Stimulated activated CD4-positive, alpha-beta T cell treated with anti-CD3 and anti-CD28 coated beads, Interleukin-1b, Interleukin-23, amount 100 ng/mL, for 48 hours (primary cell): ENCODE measurements at places on chromosomes 2 and 18.

GRCh38 chr18:13726972-13727331 lies 479 bp downstream of the RNMT start:
- DNase-seq: peak; percentile 33

GRCh38 chr18:76697441-76697901 lies 124.9 kb upstream of the ZNF236 start:
- DNase-seq: no peak

DNA sequence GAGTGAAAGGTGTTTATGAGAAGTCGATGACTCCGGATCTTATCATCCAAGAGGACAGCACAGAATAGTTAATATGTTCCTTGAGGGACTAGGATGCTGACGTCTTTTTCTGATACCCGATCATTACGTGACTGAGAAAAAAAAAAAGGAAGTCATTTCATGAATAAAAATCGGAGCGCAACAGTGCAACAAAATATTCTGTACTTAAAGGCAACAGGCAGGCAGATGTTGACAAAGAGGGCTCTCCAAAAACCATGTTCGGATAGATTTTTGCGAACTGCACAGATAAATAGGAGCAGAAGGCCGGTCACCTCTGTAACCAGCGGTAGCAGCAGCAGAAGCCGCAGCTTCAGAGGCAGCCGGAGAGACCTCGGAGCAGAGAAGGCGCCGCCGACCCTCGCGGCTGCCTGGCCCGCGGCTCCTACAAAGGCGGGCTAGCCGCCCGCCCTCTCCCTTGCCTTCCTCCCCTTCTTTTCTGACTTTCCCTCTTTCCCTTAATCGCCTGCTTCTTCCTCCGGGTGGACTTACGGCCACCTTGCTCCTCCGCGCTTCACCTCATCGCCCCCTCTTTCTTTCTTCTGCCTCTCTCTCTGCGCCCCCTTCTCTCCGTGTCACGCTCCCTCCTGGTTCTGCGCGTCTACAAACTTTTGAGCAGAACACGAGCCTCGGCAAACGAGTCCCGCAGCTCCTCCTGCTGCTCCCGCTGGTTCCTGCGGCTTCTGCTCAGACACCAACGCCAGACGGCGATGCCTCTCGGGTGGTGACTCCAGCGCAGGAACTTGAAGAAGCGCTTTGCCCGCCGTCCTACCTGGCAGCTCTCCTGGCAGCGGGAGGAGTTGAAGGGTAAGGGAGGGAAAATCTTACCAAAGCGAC lies at the start of gene ADCYAP1:
TSS of gene ADCYAP1 (plus strand) at position 654 of the 873 bp plus-strand sequence. CDS start 516 bp downstream, outside the sequence.
- DNase-seq: no peak

GRCh38 chr2:27489118-27489497 lies 435 bp downstream of the IFT172 start:
- DNase-seq: no peak

GRCh38 chr2:112939425-112939824 lies 28.5 kb downstream of the IL37 start:
- DNase-seq: no peak

DNA sequence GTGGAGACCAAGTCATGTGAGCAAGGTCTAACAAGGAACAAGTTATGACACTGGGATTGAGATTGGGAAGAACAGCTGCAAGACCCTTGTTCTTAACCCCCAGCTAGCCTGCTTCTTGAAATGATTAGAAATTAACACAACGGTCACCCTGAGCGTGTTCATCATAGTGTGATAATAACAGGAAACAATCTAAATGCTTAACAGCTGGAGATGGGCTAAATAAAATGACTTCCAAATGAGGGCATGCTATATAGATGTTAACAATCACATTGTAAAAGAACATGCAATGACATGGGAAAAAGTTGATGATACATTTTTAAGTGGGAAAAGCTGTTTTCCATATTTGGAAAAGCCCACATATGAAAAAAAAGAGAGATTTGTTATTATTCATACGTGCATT lies 47.6 kb downstream of the RPL37A start:
- DNase-seq: no peak

DNA sequence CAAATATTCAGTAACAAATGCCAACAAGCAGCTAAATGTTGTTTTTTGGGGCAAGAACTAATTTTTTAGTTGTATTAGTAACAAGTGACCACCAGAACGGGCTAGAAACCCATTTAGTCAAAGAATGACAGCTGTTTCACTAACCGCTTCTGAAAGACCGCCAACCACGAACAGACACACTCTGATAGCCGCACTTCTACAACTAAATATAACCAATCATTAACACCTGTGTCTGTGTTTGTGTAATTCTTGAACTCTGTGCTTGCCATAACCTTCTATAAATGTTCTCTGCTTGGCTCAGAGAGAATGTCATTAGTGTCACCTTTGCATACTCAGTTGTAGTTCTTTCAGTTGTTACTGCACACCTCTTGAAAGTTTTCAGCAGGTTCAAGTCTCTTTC lies 526.3 kb upstream of the LRRTM1 start:
- no peak for DNase-seq

- DNase-seq: no peak
Measured at GRCh38 chr2:45814951-45815621, 163.6 kb downstream of the PRKCE start.

DNA sequence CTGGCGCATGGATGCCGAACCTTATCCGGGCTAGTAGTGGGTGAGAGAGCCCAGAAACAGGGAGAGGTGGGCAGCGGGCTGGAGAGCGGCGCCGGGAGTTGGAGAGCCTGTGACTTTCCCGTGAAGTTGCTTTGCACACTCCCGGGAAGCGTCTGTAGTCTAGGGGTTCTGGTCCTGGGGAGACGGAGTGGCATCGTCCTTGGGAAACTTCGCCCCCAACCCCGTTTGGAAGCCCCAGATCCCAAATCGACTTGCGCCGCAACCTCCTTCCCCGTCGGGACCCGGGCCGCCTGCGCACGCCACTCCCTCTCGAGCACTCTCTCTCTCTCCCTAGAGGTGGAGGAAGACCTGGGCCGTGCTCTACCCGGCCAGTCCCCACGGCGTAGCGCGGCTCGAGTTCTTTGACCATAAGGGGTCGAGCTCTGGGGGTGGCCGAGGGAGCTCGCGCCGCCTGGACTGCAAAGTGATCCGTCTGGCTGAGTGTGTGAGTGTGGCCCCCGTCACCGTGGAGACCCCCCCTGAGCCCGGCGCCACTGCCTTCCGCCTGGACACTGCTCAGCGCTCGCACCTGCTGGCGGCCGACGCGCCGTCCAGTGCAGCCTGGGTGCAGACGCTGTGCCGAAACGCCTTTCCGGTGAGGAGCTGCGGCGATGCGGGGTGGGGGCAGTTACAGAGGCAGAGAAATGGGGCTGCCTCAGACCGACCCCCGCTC lies 456 bp downstream of the DOK1 start:
- DNase-seq: peak; percentile 47

GRCh38 chr18:51653507-51654213 lies 456.2 kb upstream of the MEX3C start:
- no peak for DNase-seq

GRCh38 chr2:159214325-159214865 lies 72.1 kb downstream of the WDSUB1 start:
- no peak for DNase-seq

DNA sequence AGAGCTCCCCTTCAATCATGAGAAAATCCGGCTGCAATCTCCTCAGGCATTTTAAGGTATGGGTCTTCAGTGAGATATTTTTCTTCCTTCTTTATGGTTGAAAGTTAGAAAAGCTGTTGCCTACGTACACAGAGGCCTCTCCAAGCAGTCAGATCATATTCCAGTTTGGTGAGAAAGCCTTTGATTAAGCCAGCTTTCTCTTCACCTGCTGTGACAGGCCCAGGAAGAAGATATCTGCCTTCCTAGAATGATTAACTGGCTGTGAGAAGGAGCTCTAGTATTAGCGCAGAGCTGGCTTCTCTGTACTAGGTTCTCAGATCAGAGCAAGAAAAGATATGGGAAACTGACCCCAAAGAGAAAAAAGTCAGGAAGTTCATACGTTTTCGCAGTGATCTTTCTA lies 585.0 kb upstream of the CHAC2 start:
- DNase-seq: no peak

- DNase-seq: no peak
Measured at GRCh38 chr2:10267551-10268465, 34.9 kb upstream of the HPCAL1 start.

DNA sequence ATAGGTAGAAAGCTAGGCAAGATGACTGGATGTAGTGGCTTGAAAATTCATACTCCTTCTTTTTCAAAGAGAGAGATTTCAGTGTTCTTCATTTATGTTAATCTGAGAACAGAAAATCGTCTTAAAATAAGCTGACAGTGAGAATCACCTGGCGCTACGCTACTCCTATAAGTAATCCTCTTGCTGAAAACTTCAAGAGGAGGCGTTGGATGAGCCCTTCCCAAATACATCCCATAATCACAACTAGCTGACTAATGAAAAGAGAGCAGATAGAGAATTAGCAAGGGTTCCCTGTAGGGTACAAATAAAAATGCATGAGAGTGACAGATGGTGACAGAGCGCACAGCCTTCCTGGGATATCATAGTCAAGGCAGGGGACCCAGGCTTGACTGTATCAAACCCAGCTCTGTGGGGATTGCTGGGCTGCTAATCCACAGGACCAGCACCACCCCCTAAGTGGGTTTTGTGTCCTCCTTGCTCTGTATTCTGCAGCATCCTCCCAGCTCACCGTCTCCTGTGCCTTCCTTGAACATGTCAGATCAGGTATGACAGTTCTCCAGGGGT lies 280.2 kb downstream of the SP3 start:
- DNase-seq: no peak

GRCh38 chr2:219681694-219682300 lies 54.4 kb downstream of the SLC4A3 start:
- DNase-seq: no peak

- no peak for DNase-seq
Measured at GRCh38 chr2:71742953-71743601, 289.7 kb downstream of the DYSF start.

DNA sequence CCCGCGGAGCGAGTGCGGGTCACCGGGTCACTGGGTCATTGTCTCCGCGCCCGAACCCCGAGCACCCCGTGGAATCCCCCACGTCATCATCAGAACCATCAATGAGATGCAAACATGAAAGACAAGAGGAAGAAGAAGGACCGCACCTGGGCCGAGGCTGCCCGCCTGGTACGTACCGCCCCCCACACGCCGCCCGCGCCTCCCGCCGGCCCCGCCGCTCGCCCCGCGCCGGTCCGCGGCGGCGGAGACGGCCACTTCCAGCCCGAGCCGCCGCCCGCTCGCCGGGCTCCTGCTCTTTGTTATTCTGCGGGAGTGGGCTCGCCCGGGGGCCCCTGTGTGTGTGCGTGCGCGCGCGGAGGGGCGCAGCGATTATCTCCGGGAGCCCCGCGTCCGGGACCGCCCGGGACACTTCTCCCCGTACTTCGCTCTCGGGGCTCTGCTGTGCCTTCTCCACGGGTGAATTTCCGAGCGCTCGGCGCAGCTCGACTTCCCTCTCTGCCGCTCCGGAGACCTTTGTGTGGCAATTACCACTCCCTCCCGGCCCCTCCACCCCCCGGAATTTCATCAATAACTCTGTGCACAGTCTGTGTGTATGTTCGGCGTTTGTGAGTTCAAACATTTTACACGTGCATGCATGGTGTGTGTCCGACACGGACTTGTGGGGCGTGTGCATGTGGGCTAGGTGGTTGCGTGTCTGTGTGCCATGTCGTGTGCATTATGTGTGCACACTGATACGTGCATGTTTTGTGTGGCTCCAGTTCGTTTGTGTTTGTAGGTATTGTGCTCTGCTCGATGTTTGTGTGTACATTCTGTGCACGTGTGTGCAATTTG lies 714 bp downstream of the ASXL3 start:
- DNase-seq: no peak

DNA sequence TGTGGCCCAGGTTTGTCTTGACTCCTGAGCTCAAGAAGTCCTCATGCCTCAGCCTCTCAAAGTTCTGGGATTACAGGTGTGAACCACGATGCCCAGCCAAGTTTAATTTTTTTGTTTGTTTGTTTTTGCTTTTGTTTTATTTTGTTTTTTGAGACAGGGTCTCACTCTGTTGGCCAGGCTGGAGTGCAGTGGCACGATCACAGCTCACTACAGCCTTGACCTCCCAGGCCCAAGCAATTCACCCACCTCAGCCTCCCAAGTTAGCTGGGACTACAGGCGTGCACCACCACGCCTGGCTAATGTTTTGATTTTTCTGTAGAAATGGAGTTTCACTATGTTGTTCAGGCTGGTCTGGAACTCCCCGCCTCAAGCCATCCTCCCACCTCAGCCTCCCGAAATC lies 29.4 kb upstream of the RAB1A start:
- no peak for DNase-seq
